ENCODE measurements at places on chromosomes 3 and 15.

- no peak for DNase-seq
Observed at GRCh38 chr15:51024735-51025453, 69.8 kb downstream of the TNFAIP8L3 start.

DNA sequence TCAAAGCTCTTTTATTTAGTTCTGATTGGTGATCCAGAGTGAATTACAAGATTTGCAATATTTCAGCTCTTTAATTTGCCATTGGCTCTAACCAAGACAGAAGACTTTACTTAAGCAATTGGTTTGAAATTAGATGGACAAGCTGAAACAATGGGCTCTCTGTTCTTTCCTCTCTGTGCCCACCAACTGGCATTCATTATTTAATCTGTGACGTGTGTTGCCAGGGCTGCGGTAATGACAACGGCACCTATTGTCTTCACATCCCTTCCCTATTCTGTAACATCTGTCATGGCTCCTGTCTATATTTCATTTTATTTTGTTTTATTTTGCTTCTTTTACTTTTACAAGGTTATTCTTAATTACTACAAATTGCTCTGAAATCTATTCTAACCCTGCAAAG, 33.9 kb downstream of the PLD1 start:
- DNase-seq, result no peak

DNA sequence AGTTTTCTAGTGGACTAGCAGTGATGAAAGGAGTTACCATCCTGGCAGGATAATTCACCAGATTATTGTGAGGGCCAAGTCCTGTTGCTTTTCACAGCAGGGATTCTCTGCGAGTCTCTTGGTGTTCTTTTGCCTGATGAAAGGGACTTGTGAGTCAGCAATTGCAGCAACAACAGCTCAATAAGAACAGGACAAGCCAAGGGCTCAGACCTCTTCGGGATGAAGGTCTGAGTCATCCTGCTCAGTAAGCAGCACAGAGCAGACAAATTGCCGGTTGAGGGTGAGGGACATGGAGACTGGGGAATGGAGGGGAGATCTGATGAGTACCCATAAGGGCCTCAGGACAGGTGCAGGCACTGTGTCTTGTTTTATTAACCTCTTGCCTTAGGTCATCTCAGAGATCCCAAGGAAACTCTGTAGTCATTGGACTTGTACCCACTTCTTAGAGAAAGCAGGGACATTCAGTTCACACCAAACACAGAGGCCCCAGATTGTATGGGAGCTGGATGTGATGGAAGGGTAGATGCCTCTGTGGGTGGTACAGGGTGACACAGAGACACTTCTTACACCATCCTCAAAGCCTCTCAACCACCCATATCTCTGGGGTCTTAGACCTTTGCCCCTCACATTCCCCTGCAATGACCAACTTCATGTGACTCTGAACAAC, 173.8 kb upstream of the TLE3 start:
- no peak for DNase-seq

GRCh38 chr3:151557068-151557840, 96.4 kb upstream of the IGSF10 start:
- DNase-seq, result no peak

DNA sequence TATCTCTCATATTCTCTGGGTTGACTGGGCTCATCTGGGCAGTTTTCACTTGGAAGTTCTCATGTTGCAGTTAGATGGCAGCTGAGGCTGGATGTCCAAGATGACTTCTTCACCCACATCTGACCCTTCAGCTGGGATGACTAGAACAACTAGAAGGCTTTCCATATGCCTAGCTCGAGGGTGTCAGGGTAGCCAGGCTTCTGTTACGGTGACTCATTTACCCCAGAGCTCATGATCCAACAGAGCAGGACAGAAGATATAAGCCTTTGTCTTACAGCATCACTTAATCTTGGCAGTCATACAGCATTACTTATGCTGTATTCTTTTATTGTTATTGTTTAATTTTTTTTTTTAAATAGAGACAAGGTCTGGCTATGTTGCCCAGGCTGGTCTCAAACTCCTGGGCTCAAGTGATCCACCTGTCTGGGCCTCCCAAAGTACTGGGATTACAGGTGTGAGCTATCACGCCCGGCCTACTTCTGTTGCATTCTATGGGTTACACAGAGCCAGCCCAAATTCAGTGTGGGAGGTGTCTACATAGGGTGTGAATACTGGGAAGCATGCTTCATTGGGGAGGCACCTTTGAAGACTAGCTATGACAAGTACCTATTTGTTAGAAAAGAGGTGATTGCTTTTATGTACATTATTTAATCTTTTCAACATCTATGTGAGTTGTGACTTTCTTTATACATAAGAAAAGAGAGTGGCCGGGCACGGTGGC, 10.7 kb downstream of the HMCES start:
- no peak for DNase-seq

DNA sequence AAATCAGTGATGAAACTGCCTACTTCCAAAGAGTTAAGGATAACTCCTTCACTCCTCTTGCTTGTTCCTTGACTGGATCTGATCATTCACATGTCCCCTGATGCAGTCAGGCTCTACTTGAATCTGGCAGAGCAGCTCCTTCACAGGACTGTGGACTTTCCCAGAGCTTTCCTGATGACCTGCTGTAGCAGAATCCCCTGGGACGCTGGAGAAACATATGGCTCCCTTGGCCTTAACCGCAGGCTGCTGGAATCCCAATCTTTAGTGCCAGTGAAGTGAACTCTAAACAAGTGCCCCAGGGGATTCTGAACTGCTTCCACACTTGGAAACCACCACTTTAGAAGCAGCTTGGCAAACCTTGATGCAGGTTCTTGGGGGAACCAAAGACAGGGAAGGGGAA, 217.8 kb downstream of the CHST2 start:
- no peak for DNase-seq

- DNase-seq, result no peak
Observed at GRCh38 chr15:71677352-71677751, 133.0 kb upstream of the NR2E3 start.

DNA sequence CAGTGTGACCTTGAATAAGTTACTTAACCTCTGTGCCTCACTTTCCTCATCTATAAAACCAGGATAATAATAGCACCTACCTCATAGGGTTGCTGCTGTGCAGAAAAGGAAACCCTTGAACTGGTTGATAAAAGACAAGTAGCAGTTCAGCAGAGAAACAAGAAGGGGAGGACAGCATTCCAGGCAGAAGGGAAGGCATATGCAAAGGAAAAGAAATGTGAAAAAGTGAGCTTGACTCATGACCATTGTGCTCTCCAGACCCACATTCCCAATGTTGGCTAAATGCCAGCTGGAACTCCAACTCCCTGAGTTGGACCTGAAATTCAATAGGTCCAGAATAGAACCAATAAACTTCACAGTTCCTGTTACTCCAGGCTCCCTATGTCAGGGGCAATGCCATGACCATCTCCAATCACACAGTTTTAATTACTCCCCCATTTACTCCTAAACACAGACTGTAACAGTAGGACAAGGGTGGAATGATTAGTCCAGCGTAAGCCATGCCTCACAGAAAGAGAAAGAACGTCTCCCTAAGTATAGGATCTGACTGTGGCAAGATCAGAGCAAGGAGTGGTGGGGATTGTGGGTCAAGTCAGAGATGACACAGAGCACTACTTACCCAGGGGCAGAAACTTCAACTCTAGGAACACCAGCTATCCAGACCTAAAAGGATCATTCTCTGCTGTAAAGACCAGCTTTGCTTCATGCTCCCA, 26.9 kb downstream of the PRKAR2A start:
- DNase-seq, result no peak

GRCh38 chr3:81851176-81851575, 89.7 kb upstream of the GBE1 start:
- DNase-seq, result no peak

- DNase-seq, result no peak
Observed at GRCh38 chr3:46866720-46867549, 3.7 kb upstream of the MYL3 start.

DNA sequence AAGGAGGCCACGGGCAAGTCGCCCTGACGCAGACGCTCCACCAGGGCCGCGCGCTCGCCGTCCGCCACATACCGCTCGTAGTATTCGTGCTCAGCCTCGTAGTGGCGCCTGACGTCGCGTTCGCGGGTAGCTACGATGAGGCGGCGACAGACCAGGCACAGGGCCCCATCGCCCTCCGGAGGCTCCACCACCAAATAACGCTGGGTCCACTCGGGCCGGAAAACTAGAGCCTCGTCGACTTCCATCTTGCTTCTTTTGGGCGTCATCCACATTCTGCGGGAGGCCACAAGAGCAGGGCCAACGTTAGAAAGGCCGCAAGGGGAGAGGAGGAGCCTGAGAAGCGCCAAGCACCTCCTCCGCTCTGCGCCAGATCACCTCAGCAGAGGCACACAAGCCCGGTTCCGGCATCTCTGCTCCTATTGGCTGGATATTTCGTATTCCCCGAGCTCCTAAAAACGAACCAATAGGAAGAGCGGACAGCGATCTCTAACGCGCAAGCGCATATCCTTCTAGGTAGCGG, at the start of gene EPM2AIP1:
Gene EPM2AIP1, minus strand, starts transcription at position 326 of the 520 bp plus-strand sequence. Its CDS starts 54 bp downstream, at position 272.
- DNase-seq, result no peak

DNA sequence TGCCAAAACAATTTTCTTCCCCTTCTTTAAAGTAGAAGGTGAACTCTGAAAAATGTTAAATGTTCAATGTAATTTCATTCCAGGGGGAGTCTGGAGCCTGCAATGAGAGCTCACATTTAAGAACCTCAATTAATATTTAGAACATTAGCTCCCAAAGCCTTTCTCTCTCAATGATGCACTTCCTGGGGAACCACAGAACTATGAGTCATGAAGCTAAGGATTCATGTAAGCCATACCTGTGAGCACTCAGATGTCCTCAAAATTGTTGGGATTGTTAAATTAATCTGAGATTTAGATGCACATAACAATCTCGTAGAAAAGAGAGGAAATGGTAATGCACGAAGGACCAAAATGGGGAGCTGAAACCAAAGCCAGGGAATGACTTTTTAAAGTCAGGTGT, 244.2 kb upstream of the LRIG1 start:
- no peak for DNase-seq

DNA sequence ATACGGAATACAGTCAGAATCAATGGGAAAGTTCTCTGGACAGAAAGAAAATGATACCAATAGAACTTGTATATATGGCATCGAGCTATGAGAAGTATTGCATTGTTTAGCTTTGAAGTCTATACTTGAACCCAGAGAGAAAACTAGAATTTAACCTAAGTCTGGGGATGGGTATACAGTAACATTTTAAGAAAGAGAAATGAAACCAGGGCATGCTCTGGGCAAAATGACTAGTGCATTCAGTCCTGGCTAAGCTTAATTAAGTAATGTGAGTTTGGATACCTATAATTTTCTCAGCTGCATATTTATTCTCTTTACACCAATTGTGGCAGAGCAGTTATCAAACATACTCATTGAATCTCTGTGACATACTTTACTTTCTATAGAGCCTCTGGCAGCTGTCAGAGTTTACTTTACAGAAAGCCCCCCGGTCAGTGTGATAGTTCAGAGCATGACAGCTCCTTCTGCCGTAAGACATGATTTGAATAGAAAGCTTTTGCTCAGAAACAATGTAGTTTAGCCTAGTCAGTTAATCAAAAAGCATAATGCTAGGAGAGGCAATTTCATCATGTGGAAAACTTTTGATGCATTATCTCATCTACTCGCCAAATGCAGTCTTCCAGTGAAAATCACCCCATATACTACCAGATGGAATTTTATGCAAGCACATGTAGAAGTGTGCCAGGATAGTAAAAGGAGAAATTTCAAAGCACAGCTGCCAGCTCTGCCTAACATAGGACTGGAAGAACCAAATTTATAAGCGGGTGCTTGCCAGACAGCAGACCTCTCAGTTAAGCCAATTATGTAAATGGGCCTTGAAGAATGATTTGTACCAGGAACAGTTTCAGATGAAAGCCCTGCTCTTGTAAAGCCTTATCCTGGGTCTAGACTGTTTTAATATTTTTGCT, 40.7 kb downstream of the OXSM start:
- DNase-seq, result no peak

DNA sequence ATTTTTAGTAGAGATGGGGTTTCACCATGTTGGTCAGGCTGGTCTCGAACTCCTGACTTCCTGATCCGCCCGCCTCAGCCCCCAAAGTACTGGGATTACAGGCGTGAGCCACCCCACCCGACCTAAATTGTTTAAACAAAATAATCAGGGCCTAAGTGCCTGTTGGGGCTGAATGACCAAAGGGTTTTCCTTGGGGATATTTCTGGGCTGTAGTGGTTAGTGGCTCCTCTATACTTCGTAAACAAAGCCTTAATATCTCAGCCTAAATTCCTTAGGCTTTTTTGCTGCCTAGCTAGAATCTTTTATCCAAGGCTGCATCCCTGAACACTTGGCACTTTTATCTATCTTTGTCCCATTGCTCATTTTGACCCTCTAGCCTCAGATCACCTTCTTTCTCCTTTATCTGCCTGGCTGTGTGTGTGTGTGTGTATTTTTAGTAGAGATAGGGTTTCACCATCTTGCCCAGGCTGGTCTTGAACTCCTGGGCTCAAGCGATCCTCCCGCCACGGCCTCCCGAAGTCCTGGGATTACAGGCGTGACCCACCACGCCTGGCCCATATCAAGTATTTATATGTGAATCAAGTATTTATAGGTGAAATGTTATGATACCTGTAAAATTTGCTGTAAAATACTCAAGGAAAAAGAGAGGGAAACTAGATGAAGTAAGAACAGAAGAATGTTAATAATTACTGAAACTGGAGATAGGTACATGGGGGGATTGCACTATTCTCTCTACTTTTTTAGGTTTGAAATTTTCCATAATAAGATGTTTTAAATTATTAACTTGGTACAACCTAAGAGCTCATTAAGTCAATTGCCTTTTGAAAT, 1.8 kb downstream of the NUSAP1 start:
- DNase-seq, result no peak

GRCh38 chr3:108602935-108603294, 13.4 kb downstream of the DZIP3 start:
- DNase-seq, result no peak

GRCh38 chr3:115685097-115685496, 61.8 kb downstream of the GAP43 start:
- DNase-seq, result no peak

DNA sequence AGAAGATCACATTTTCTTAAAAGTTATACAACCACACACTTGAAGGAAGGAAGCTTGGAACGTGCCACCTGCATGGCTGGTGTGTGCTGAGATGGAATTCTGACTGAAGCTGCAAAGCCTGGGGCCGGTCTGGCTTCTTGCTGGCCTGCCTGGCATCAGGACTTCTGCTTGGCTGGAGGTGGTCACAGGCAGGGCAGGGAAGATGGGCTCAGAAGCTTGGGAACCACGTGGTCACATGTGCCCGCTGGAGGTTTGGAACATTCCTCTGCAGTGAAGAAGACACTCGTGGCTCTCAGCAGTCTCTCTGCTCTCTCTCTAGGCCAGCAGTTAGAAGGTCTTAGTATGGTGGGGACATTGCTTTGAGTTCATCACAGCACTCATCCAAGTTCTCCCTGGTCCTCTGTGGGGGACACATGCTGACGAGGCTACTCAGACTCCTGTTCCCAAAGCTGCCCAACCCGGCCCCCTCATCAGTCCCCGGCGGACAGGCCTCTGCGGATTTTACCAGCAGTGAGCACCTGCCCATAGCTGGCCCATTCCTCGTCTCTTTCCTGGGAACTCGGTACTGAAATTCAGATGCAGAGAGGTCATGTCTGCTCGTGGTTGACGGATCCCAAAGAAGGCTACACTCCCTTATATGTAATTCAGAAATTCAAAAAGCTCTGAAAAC, 229.0 kb downstream of the ADAMTS17 start:
- DNase-seq, result no peak

GRCh38 chr3:124014366-124014942, 22.5 kb upstream of the ROPN1 start:
- DNase-seq, result no peak

Data from NCI-H1436 treated with DMSO at 0.1 percent for 48 hours (cell line).